ENCODE measurements at places on chromosomes 1 and 21.

DNA sequence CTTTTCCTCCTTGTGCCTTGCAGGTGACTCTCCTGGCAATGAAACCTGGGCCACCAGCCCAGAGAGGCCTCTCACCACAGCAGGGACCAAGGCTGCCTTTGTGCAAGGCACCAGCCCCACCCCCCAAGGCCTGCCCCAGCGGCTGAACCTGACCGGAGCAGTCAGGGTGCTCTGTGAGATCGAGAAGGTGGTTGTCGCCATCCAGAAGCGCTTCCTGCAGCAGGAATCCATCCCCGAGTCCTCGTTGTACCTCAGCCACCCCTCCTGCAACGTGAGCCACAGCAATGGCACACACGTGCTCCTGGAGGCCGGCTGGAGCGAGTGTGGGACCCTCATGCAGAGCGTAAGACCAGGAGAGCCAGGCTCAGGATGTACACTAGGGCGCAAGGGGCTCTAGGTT is 51.7 kb downstream of the UMODL1 start:
- DNase-seq = no peak

GRCh38 chr1:84892705-84893618 is at the start of gene LPAR3:
Gene LPAR3, minus strand, starts transcription at chr1:84893206. Its CDS starts 27,086 bp downstream, at chr1:84866120.
- DNase-seq = no peak

DNA sequence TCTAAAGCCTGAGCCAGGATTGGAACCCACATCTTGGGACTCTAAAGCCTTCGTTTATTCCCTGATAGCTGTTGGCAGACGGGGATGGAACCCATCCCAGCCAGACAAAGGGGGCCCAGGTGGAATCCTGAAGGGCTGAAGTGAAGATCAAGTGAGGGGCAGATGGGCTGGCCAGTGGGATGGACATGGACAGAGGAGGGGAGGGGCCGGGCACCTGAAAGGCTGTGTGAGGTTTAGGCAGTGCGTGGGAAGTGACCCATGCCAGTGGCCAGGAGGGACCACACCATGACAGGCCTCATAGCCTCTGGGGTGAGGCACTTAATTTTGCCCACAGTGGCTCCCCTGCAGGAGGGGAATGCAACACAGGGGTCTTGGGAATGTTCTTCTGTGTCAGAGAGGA is 44.6 kb upstream of the DMRTB1 start:
- DNase-seq = no peak

- no peak for DNase-seq
Measured at GRCh38 chr1:85463731-85464496, 1.0 kb downstream of the DDAH1 start.

- no peak for DNase-seq
Measured at GRCh38 chr1:6417961-6418667, 1.6 kb downstream of the HES2 start.

DNA sequence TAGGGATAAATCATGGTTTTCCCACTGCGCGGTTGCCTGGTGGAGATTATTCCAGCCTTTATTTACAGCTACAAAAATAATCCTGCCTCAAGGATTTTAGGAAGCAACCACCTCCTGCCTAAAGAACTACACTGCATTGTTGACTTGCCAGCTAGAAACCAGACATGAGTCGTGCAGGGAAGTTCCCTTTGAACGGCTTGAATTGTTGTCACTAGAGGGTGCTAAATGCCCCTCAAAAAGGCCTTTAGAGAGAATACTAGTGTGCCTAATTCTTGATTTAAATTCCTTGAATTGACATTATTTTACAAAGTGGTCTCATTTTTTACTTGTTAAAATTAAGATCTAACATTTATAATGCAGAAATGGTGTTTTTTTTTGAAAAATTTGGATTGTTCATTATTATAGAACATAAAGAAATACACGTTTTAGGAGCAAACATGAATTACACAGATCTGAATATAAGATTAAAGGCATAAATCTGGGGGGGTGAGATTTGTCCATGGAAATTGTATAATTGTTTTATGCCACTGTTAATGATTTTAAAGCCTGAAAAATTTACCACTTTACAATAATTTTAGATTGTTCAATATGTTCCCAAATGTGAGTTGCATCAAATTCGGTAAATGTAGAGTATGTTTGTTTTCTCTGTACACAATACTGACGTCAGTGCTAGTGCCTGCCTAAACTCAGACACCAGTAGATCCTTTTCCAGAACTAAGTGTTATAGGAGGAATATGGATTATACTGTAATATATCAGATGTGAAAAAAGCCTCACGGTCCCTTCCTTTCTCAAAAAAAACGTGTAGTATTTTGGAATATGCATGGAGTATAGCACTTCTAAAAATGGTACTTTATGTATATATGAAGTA is 7.6 kb upstream of the ERG start:
- DNase-seq = no peak

GRCh38 chr21:25509862-25510261 is 97.4 kb downstream of the MRPL39 start:
- no peak for DNase-seq

GRCh38 chr1:84998642-84999280 is 1.8 kb upstream of the MCOLN2 start:
- DNase-seq = no peak

- no peak for DNase-seq
Measured at GRCh38 chr1:78640462-78640861, 9.2 kb upstream of the IFI44 start.

- no peak for DNase-seq
Measured at GRCh38 chr21:40850071-40850470, 3.1 kb upstream of the DSCAM start.

All from natural killer cell treated with Interleukin-12 subunit alpha and Interleukin-12 subunit beta and Interleukin-15 and Interleukin-18, amount 100 ng/mL, for 72 hours (primary cell).